ENCODE measurements at places on chromosomes 6 and 20.

DNA sequence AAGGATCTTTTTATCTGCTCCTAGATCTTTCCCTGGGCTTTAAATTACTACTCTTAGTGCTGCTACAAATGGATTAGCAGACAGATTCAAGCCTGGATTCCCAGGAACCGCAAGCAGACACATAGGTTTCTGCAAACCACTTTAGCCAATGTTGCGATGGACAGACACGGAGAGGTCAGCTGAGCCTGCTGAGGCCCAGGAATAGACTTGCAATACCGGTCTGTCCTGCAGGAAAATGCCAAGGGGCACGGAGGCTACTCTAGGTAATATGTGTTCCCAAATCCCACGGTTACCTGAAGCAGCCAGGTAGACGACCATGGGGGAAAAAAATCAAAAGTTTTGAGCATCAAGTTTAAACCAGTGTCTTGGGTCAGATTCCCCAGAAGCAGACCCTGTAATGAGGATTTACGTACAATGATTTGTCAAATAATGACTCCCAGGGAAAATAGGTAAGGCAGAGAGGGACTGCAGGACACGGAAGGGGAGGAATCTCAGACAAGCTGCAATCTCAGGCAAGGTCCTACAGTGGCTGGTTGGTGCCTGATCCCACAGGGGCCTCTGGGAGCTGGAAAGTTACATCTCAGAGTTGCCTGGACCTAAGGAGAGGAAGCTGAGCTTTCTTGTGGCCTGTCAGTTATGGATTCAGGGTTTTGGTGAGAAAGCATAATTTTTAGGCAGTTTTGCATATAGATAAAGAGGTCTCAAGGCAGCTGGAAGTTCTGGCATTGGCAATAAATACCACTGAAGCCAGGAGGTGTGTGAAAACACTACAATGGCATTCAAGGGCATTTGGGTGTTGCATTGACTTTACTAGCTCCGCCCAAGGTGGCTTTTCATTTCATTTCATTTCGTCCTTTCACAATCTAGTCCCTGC, 12.5 kb downstream of the OTOR start:
- no peak for DNase-seq

DNA sequence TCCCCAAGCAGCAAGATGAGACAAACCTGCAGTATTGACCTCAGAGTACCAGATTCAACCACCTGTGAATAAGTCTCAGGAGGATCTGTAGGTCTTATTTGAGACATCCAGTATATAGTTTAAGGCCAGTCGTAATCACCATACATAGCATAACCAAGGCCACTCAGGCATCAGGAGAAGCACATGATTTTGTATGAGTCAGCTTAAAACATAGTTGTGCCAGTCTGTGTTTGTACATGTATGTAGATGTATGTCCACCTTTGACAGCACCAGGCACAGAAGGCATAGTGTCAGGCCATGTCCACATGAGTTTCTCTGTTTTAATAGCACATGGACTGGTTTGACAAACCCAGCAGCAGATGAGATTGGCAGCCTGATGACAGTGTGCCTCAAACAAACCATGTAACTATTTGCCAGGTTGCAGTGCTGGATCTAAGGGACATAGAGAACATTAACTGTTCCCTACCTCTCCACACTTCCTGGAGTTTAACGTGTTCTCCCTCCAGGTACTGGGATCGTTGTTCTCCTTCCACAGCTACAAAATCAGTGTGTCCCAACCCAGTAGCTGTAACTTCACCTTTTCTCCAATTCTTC, 8.6 kb upstream of the ASIP start:
- no peak for DNase-seq

- no peak for DNase-seq
Observed at GRCh38 chr20:20427227-20427864, 59.4 kb downstream of the INSM1 start.

DNA sequence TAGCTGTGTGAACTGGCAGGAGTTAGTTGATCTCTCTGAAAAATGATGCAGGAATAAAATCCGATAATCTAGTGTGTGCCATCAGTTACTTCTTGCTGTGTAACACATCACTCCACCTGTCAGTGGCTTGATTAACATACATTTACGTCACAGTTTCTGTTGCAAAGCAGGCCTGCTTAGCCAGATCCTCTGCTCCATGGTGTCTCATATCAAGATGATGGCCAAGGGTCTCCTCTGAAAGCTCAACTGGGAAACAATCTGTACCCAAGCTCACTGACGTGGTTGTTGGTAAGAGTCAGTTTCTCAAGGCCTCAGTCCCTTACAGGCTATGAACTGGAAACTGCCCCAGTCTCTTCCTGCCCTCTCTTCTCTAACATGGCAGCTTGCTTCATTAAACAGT, 51.8 kb downstream of the FOXA2 start:
- DNase-seq, result no peak

GRCh38 chr20:46638134-46638897, 12.9 kb downstream of the SLC13A3 start:
- DNase-seq, result no peak

DNA sequence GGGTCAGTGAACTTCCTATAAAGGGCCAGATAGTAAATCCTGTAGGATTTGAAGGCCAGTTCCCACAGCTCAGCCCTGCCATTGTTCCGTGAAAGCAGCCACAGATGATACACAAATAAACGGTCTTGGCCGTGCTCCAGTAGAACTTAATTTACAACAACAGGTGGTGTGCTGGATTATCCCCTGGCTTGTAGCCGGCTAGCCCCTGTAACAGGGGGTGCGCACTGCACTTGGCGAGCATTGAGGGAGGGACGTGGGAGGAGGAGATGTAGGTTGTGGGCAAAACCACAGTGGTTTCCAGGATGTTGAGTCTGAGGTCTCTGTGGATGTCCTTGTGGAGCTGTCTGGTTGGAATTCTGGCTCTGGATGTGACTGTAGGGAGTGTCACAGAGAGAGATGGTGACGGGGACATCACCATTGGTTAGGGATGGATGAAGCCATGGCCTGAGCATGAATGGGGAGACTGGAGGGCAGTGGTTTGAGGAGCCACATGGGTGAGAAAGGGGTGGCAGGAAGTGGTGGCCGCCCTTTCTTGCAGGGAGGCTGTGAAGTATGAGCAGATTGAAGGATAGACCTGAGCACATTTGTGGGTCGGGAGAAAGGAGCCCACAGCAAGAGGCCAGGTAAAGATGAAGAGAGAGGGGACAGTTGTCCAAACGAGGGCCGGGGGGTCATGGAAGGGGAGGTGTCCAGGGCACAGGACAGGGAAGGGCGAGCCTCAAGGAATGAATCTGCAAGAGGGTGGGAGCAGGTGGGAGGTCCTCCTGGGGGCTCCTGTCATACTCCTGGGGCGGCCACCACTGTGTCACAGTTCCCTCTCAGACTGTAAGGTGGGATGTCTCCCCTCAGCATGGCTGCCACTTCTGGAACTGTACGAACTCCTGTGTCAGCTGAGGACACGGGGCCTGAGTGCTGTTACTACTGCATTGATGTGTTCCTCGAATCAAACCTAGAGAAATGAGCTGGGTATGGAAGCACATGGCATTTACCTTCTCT, 53.6 kb downstream of the CDH26 start:
- DNase-seq, result no peak

DNA sequence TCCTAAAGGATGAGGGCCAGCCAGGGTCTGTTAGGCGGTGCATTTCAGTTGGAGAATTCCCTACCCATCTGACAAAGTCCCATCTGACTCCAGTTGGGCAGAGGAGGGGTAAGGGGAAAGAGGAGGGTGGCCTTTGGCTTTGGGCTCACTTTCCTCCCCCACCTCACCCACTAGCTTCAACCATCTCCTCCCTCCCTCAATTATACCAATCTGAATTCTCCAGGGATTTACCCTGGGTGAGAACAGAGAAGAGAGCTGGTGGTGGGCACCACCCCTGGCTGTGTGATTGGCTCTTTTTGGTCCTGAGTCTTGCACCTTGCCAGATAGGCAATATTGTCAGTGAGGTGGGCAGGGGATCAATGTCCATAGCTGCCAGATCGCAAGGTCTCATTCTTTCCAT, 3.2 kb downstream of the HMGA1 start:
- no peak for DNase-seq

DNA sequence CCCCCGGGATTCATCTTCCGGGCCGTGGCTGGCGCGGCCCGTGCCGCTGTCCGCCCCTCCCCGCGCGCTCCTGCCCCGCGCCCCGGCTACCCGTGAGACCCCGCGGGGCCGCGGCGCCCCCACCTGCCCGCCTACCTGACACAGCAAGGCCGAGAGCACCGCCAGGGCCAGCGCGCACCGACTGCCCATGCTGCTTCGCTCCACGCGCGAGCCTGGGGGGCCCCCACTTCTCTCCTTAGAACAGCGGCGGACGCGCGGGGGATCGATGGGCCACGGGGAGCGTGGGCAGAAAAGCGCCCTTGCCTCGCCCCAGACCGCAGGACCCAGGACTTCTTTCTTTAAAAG, 955 bp downstream of the DLL1 start:
- DNase-seq, result no peak

- no peak for DNase-seq
Observed at GRCh38 chr20:7933346-7933745, 6.9 kb downstream of the HAO1 start.
